ENCODE measurements at places on chromosomes 3 and 15. TPM values are rescaled to one million over a fixed set of nuclear protein-coding genes. Genes with fewer than 3 reads are reported as not detected.

The MEX3B gene
- 22.4 TPM for total RNA-seq

The KY gene
- total RNA-seq = not detected

The DNAJC13 gene
- total RNA-seq = 43.0 TPM

The B3GNT5 gene
- total RNA-seq = 28.4 TPM

The P2RY14 gene
- total RNA-seq = not detected

The RTP1 gene
- not detected for total RNA-seq

The BFSP2 gene
- not detected for total RNA-seq

The TNFSF10 gene
- total RNA-seq = 0.36 TPM

The CDHR4 gene
- total RNA-seq = not detected

The TF gene
- 3.8 TPM for total RNA-seq

The LCTL gene
- total RNA-seq = 1.5 TPM

The TFG gene
- 111 TPM for total RNA-seq

The WDR76 gene
- 11.2 TPM for total RNA-seq

The AKAP13 gene
- 114 TPM for total RNA-seq

The GBE1 gene
- 10.6 TPM for total RNA-seq

The PLCB2 gene
- total RNA-seq = 2.5 TPM

The GCSAM gene
- total RNA-seq = not detected

The MGLL gene
- 0.43 TPM for total RNA-seq

The CPB1 gene
- not detected for total RNA-seq

The IL5RA gene
- 0.11 TPM for total RNA-seq

The MYO5C gene
- total RNA-seq = 63.9 TPM

The AADACL2 gene
- total RNA-seq = not detected

The CFAP20DC gene
- total RNA-seq = 10.4 TPM

The SLC27A2 gene
- total RNA-seq = 10.6 TPM

The IL12A gene
- total RNA-seq = not detected

The CPN2 gene
- not detected for total RNA-seq

The PLEKHO2 gene
- 9.1 TPM for total RNA-seq

The LDHAL6B gene
- total RNA-seq = not detected

The CACNA2D3 gene
- not detected for total RNA-seq

The IL17RE gene
- total RNA-seq = 4.9 TPM

The KBTBD13 gene
- not detected for total RNA-seq

The RLBP1 gene
- not detected for total RNA-seq

The CLDN16 gene
- total RNA-seq = 0.31 TPM

The METTL6 gene
- total RNA-seq = 28.2 TPM

The ARHGEF3 gene
- total RNA-seq = 60.4 TPM

The SNUPN gene
- total RNA-seq = 16.0 TPM

The MCF2L2 gene
- total RNA-seq = 0.71 TPM

The RBMS3 gene
- total RNA-seq = 3.8 TPM

Data from progenitor cell of endocrine pancreas (in vitro differentiated cells).